NT2/D1 (cell line): ENCODE measurements at places on chromosomes 11 and 22.
A peak's percentile ranks its signal among the peaks of the same experiment; 100 is the strongest.

DNA sequence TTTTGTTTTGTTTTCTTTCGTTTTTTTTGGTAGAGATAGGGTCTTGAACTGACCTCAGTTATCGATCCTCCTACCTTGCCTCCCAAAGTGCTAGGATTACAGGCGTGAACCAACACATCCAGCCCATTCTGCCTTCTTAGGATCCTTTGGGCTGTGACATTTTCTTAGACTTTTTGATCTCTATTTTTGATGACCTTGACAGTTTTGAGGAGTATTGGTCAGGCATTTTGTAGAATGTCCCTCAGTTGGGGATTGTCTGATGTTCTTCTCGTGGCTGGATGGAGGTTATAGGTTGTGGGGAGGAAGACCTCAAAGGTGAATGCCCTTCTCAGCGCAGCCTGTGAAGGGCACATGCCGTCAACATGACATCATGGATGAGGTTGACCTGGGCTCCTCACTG, 19.5 kb upstream of the RAB1B start:
- DNase-seq, result no peak

GRCh38 chr11:110199184-110199981, 97.0 kb downstream of the RDX start:
- no peak for DNase-seq

GRCh38 chr11:84993386-84993785, 633.8 kb downstream of the DLG2 start:
- DNase-seq, result peak; percentile 18

- DNase-seq, result no peak
These were observed 466.8 kb downstream of the SOX6 start for GRCh38 chr11:15889363-15890030.

DNA sequence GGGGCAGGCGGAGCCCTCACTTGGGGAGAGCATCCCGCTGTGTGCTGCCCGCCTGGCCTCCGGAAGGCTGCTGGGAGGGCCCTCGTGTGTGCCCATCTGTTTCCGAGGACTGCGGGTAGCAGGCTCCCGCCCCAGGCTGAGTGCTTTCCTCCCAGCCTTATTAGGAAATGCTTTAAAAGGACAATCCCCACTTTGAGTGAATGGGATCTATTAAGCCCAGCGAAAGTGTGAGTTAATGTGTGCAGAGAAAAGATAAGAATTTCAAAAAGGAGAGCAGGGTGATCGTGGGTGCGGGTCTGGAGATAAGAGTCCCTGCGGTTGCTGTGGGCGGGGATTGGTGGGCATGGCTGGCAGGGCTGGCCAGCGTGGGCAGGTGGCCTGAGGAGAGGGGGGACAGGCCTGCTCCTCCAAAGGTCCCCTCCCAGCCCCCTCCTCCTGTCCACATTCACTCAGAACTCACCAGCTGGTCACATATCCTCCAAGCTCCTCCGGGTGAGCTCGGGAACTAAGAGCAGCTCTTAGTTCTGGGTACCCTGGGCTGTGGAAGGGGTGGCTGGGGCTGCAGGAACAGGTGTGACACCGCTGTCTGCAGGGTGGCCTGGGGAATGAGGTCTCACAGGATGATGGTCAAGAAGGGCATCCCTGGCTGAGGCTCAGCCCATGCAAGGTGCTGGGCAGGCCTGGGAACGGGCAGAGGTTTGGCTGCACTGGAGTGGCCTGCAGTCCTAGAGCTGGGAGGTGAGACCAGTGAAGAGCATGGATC, 1260.3 kb downstream of the BRD1 start:
- DNase-seq, result no peak

- DNase-seq, result no peak
These were observed 20.2 kb downstream of the DDX25 start for GRCh38 chr11:125924384-125925007.

- no peak for DNase-seq
These were observed 5.2 kb upstream of the MAP6 start for GRCh38 chr11:75673977-75674582.

GRCh38 chr11:119684361-119685110, 44.5 kb downstream of the NECTIN1 start:
- no peak for DNase-seq

- no peak for DNase-seq
These were observed 122.3 kb downstream of the GRIK4 start for GRCh38 chr11:120633616-120634393.

GRCh38 chr11:118634431-118635236, 27.2 kb downstream of the PHLDB1 start:
- DNase-seq, result peak; percentile 78

DNA sequence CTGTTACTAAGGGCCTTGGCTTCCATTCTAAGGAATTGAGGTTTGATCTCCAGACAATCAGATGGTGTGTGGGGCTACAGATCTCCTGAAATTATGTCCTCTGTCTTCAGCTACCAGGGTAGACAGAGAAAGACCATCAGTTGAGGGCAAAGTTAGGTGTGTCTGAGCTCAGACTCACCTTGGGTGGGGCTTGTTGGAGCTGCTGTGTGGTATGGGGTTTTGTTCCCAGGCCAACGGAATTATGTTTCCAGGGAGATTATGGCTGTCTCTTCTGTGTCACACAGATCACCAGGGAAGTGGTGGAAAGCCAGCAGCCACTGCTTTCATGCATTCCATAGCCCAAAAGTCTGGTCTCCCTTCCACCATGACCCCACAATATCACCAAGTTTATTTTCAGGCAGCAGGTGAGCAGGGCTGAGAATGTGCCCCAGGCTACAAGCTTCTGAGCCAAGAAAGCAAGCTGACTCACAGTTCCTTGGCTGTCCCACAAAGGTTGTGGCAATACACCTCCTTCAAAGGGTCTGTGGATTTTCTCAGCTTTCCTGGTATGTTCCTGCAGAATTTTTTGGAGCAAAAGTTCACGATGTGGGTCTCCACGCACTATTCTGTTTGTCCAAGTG, 714.9 kb downstream of the LUZP2 start:
- DNase-seq, result no peak

DNA sequence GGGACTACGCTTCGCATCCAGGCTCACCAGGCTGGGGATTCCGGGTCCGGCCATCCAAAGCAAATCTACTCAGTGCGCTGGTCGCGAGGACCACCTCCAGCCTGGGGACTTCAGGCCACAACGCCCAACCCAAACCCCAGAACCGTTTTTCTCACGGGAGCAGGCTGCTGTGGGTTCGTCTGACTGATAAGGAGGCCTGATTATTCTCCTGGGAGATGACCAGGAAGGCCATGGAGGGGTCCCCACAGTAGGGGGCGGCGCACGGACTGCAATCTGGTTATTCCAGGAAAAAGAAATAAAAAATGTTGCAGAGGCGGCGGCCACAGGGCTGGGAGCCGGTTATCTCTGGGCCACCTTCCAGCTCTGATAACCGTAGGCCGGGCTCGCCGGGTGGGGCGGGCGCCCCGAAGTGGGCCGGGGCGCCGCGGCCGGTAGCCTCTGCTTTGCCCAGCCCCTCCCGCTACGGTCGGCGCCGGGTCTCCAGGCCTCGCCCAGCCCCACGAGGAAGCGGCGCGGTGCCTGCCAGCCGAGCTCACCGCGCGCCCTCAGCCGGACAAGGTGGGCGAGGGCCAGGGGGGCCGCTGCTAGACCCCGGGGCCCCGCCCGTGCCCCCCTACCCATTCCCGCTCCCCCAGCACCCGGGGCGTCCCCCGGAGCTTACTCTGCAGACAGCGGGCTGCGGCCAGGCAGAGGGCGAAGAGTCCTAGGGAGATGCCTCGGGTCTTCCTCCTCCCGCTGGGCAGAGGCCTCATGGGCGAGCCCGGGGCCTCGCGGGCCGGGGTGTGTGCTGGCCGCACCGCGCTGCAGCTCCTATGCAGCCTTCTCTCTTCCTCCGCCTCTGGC, 446 bp downstream of the VSTM5 start:
- DNase-seq, result no peak

GRCh38 chr11:1119604-1120146, 38.1 kb upstream of the MUC5AC start:
- no peak for DNase-seq

- no peak for DNase-seq
These were observed 41.6 kb downstream of the KREMEN1 start for GRCh38 chr22:29114392-29114791.

- no peak for DNase-seq
These were observed 19.5 kb downstream of the SYT13 start for GRCh38 chr11:45266676-45267020.

- DNase-seq, result peak; percentile 96
These were observed 4.0 kb upstream of the FTH1 start for GRCh38 chr11:61971248-61972111.
